ENCODE measurements at places on chromosomes 6 and 20. TPM values are rescaled to one million over a fixed set of nuclear protein-coding genes. Genes with fewer than 3 reads are reported as not detected.

The KIAA1755 gene
- not detected for total RNA-seq

The ZNF391 gene
- 2.8 TPM for total RNA-seq

The HAO1 gene
- total RNA-seq, result not detected

- peaks cover 4% of the 10 kb centered on the region for H3K27me3 ChIP-seq
- H3K4me3 ChIP-seq, result no peak overlapping the region
- DNase-seq, result no peak
- no peaks in the 10 kb centered on the region for H3K4me1 ChIP-seq
These were observed 82.9 kb upstream of the EXOC2 start for GRCh38 chr6:775863-776262.

- no peak overlapping the region for H3K27ac ChIP-seq
- no peaks in the 10 kb centered on the region for H3K4me1 ChIP-seq
- no peak for DNase-seq
- H3K36me3 ChIP-seq, result no peaks in the 10 kb centered on the region
These were observed 231.4 kb downstream of the PAX1 start for GRCh38 chr20:21936720-21937380.

GRCh38 chr6:2244261-2245102 lies 923 bp downstream of the GMDS start:
- H3K4me3 ChIP-seq, result peak overlapping the region; percentile 94
- peaks cover 24% of the 10 kb centered on the region for H3K36me3 ChIP-seq
- DNase-seq, result no peak
- peaks cover 64% of the 10 kb centered on the region for H3K4me1 ChIP-seq
- no peaks in the 10 kb centered on the region for H3K27me3 ChIP-seq

- no peaks in the 10 kb centered on the region for H3K4me1 ChIP-seq
- no peaks in the 10 kb centered on the region for H3K36me3 ChIP-seq
- no peak for DNase-seq
These were observed 35.9 kb upstream of the BPIFA2 start for GRCh38 chr20:33131949-33132473.

- no peak overlapping the region for H3K27ac ChIP-seq
These were observed 75.2 kb downstream of the OR2B2 start for GRCh38 chr6:27836783-27837624.

DNA sequence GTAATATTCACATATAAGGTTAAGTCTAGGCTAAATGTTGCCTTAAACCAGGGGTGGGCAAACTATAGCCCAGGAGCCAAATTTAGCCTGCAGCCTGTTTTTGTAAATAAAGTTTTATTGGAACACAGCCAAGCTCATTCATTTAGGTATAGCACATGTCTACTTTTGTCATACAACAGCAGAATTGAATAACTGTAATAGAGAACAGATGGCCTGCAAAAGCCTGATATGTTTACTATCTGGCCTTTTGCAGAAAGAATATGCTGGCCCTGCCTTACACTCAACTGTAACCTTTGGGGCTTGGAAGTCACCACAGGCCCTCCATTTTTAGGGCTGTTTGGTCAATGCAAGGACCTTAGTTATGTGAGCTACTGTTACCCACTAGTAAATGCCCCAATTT lies 17.7 kb upstream of the BCLAF1 start:
- no peak overlapping the region for H3K4me3 ChIP-seq
- no peaks in the 10 kb centered on the region for H3K4me1 ChIP-seq
- no peaks in the 10 kb centered on the region for H3K36me3 ChIP-seq
- no peak for DNase-seq

DNA sequence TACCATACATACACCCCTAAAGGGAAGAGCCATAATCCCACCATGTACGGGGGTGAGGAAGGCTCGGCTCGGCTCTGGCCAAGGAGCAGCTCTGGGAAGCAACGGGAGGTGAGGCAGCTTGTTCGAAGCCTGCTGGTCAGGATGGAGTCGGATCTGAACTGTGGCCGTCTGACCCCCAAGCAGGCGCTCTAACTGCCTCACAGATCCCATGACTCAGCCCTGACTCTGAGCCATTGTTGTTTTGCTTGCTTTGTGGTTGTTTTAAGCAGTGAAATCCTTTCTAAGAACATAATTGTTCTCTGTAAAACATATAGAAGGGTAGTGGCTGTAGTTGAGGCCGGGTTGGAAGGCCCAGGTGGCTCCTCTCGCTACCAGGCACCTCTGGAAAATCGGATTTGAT lies 10.9 kb downstream of the C6orf132 start:
- DNase-seq, result no peak
- no peaks in the 10 kb centered on the region for H3K27me3 ChIP-seq
- H3K36me3 ChIP-seq, result no peaks in the 10 kb centered on the region

DNA sequence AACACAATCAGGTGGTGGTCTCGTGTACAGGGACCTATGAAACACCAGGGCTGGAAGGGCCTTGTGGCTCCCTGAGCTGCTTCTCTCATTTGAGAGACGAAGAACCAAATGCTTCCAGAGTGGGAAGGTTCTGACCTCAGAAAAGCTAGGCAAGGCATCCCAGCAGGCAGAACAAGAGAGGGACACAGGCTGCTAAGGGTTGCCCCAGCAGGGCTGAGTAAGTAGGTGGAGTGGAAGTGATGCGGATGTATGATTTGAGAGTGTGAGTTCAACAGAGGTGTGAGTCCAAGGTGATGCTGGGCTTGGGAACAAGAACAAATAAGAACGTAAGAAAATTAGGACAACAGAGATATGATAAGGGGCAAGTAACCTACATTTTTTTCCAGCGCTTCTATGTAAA lies 147.8 kb downstream of the BACH2 start:
- DNase-seq, result no peak
- no peaks in the 10 kb centered on the region for H3K27me3 ChIP-seq
- no peak overlapping the region for H3K4me3 ChIP-seq
- peaks cover 87% of the 10 kb centered on the region for H3K4me1 ChIP-seq

DNA sequence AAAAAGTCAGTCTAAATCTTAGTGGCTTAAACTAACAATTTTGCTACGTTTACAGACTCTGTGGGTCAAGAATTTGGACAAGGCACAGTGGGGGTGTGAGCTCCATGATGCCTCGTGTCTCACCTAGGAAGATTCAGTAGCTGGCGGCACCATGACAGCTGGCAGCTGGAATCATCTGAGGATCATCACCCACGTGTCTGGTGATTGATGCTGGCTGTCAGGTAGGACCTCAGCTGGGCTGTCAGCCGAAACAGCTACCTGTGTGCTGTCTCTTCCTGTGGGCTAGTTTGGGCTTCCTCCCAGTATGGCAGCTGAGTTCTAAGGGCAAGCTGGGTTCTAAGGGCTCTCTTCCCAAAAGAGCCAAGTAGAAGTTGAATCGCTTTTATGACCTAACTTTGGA lies 26.4 kb upstream of the DLGAP4 start:
- peaks cover 4% of the 10 kb centered on the region for H3K27me3 ChIP-seq
- no peak overlapping the region for H3K27ac ChIP-seq
- H3K4me1 ChIP-seq, result no peaks in the 10 kb centered on the region
- DNase-seq, result no peak

DNA sequence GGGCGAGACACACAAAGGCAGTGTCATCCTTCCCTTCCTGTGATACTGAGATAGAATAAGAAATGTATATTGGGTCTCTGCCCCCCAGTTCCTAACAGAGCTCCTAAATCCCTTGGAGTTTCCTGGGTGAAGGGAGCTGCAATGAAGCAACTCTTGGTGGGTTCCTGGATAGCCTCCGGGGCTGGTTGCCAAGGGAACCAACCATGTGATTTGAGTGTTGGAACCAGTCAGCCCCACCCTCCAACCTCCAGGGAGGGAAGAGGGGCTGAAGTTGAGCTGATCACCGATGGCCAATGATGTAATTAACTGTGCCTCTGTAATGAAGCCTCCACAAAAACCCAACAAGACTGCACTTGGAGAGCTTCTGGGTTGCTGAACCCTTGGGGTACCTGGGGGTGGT lies 116.6 kb downstream of the SLC22A3 start:
- no peak overlapping the region for H3K4me3 ChIP-seq
- peaks cover 43% of the 10 kb centered on the region for H3K4me1 ChIP-seq
- H3K27ac ChIP-seq, result no peak overlapping the region

- peaks cover 60% of the 10 kb centered on the region for H3K4me1 ChIP-seq
- H3K27ac ChIP-seq, result peak within 1 kb of the TSS; percentile 98
- H3K4me3 ChIP-seq, result peak within 1 kb of the TSS; percentile 87
- H3K27me3 ChIP-seq, result no peaks in the 10 kb centered on the region
- H3K36me3 ChIP-seq, result peaks cover 33% of the 10 kb centered on the region
- DNase-seq, result peak; percentile 98
These were observed at the start of gene SAMD10 for GRCh38 chr20:63979557-63980316. Gene SAMD10 (minus strand): TSS chr20:63979642. CDS start chr20:63979467, 175 bp downstream.

DNA sequence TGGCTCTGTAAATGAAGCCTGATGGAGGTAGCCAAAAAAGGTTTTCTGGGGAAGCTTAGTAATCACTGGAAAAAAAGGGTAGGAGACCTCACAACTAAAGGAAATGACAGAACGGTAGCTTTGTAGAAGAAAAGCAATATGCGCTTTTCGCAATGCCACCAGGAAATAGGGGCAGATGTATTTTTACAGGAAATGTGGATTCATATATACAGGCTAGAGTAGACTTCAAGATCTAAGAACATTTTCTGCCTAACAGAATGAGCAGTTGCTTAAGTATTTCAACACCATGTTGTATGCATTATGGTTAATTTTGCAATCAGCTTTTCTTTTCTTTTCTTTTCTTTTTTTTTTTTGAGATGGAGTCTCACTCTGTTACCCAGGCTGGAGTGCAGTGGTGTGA lies 219.6 kb downstream of the CD83 start:
- peaks cover 2% of the 10 kb centered on the region for H3K4me1 ChIP-seq
- DNase-seq, result no peak
- no peak overlapping the region for H3K27ac ChIP-seq
- no peaks in the 10 kb centered on the region for H3K27me3 ChIP-seq
- no peaks in the 10 kb centered on the region for H3K36me3 ChIP-seq

GRCh38 chr6:90187437-90188121 lies 109.1 kb downstream of the BACH2 start:
- H3K27me3 ChIP-seq, result no peaks in the 10 kb centered on the region
- H3K36me3 ChIP-seq, result peaks cover 44% of the 10 kb centered on the region
- H3K4me1 ChIP-seq, result peaks cover 87% of the 10 kb centered on the region
- peak overlapping the region; percentile 92 for H3K27ac ChIP-seq
- H3K4me3 ChIP-seq, result peak overlapping the region; percentile 68

DNA sequence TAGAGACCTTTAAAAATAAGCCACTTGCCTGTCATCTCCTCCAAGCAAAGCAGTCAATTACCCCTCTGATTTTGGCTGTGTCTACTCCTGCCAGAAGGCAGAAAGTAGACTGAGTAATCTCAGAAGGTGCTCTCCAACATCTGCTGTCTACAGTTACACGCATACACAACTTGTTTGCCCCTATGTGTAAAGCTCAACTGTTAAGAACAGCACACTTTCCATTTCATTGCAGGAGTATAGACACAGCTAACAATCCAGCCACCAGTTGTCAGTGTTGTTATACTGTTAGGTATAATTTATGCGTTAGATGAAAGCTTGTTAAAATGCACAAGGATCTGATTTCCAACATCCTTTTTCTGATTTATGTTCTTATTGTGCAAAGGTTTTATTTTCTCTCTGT lies 88.2 kb downstream of the SAMD3 start:
- H3K27ac ChIP-seq, result peak overlapping the region; percentile 34
- no peaks in the 10 kb centered on the region for H3K27me3 ChIP-seq
- peaks cover 85% of the 10 kb centered on the region for H3K4me1 ChIP-seq
- DNase-seq, result no peak
- peaks cover 39% of the 10 kb centered on the region for H3K36me3 ChIP-seq
